Activated CD4-positive, alpha-beta T cell treated with anti-CD3 and anti-CD28 coated beads, Interleukin-2, amount 10 ng/mL, durations not matched to agents 7 days and 5 days (primary cell): ENCODE measurements at places on chromosomes 6 and 20.

DNA sequence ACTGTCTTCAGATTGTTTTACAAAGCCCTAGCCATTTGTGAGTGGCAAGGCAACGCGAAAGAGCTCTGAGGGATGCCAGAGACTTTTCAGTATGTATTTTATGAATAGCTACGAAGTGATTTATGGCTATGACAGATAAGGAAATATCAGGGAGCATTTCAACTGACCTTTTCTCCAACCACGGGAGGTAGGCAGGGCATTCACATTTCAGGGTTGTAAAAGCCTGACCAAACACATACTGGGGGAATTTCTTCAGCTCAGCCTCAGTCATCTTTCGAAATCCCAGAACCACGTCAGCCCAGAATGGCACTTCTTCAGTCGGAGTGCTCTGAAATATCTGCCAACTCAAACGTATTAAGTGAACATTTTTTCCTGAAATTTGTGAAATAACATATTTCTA lies 10.8 kb downstream of the DDO start:
- DNase-seq, result no peak

DNA sequence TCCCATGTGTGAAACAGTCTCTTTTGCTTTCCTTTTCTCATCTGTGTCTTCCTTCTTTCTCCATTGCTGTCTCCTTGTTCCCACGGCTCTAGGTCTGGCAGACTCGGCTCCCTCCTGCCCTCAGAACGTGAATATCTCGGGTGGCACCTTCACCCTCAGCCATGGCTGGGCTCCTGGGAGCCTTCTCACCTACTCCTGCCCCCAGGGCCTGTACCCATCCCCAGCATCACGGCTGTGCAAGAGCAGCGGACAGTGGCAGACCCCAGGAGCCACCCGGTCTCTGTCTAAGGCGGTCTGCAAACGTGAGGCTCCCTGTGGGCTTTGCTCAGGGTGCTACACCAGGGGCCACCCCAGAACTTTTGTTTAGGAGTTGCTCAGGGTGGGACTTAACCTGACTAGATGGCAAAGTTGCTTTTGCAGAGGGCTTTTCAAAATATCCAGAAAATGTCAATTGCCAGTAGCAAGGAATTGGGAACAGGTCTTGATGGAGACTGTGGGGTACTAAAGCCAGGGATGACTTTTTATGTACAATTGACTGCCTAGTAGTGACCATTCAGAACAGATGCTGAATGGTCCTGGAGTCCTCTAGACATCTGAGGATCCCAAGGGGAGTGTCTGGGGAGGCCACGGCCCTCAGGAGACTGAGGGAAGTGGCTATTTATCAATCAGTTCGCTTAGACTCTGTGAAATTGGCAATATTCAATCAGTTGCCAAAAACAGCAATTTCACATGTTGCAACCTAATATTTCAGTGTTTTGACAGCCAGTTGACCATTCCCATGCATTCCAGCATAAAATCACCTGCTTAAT lies 550 bp downstream of the C2 start:
- DNase-seq, result no peak

- DNase-seq, result no peak
Measured at GRCh38 chr6:155974811-155975323, 519.2 kb upstream of the NOX3 start.

GRCh38 chr6:116388924-116389323 lies 18.2 kb downstream of the DSE start:
- no peak for DNase-seq

DNA sequence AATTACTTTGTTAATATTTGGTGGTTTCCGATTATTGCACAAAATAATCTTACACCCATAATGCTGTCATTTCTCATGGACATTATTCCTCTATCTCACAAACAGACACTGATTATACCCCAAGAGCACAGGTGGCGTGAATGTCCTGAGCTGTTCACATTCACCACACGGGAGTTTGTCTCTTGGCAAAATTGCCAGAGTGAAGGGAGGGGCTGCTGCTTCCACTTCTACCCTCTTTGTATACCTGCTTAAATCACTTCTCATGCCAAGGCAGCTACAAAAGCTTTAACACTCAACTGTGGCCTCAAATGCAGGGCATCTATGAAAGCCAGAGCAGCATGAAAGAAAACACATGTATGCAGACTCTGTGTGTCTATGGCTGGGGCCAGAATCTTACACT lies 41.9 kb upstream of the SLA2 start:
- no peak for DNase-seq

- DNase-seq, result no peak
Measured at GRCh38 chr6:35451354-35452182, 570 bp upstream of the FANCE start.

DNA sequence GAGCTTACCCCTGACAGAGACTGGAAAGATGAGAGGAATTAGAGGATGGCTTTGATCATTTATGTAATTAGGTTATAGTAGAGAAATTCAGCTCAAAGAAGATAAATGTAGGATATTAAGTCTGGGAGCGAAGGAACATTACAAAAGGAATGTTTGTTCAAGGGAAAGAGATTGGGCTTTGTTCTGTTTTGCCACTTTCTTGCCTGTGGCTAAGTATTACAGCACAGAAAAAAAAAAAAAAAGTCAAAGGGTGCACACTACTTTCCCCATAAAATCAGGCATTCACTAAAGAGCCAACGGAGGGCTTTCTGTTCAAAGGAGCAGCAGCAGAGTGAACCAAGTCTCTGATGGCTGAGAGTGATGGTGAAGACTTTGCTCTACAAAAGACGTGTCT lies 5.0 kb upstream of the HDDC2 start:
- no peak for DNase-seq

- no peak for DNase-seq
Measured at GRCh38 chr20:24693466-24694156, 224.2 kb downstream of the SYNDIG1 start.

- peak; percentile 81 for DNase-seq
Measured at GRCh38 chr6:28355743-28356665, 6.3 kb downstream of the ZKSCAN3 start.

DNA sequence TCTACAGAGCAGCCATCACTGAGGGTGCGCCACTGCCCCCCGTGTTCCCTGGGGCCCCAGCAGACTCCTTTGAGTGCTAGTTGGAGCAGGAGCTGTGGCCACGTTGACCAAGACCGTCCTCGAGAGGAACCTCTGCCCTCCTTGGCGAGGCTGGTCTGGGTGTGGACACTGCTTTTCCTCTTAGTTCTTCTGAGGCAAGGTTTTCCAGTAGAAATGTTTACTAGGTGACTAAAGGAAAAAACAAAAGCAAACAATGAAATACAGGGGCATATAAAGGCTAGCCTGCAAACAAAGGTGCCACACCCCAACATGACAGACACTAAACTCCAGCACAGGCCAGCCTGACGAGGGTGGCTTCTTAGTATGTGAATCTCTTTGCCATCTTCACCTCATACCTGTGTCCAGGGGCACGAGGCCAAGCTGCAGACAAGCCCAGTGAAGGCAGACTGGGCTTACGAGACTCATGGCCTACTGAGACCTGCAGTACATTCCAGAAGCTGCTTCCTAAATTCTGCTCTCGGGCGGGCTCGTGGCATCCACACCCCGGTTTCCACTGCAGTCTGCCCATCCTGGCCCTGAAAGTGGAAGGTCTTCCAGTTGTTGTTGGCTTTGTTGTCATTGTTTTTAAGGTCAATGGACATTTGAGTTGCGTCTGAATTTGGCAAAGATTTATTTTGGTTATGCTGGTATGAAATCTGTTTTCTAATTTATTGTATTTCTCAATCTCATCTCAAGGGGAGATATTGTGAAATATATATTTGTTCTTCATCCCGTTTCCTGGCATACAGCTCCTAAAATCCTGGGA lies 39.2 kb downstream of the FAM50B start:
- no peak for DNase-seq

- DNase-seq, result no peak
Measured at GRCh38 chr6:108157234-108157980, 8.4 kb upstream of the NR2E1 start.

- DNase-seq, result peak; percentile 60
Measured at GRCh38 chr6:137341681-137342195, 122.6 kb upstream of the IFNGR1 start.

- DNase-seq, result no peak
Measured at GRCh38 chr6:146860583-146860982, 261.8 kb downstream of the ADGB start.

DNA sequence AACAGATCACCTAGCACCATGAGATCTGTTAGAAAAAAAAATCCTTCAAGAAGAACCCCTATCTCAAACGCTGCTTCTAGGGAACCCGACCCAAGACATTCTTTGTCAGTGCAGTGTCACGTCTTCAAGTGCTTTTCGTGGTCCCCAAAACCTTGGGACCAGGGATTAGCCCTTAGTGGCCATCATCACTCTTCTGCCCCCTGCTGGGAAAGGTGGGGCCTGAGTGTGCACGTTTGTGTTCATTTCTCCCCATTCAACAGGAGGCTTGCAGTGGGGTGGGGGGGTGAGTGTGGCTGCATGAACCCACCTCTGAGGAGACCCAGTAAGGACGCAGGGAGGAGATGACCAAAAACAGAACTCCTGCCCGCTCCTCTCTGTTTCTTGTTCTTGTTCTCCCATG lies 218.2 kb upstream of the RNF24 start:
- no peak for DNase-seq

- DNase-seq, result no peak
Measured at GRCh38 chr20:31974951-31975487, 7.1 kb downstream of the XKR7 start.

- no peak for DNase-seq
Measured at GRCh38 chr6:74208239-74208638, 512.2 kb downstream of the CD109 start.

DNA sequence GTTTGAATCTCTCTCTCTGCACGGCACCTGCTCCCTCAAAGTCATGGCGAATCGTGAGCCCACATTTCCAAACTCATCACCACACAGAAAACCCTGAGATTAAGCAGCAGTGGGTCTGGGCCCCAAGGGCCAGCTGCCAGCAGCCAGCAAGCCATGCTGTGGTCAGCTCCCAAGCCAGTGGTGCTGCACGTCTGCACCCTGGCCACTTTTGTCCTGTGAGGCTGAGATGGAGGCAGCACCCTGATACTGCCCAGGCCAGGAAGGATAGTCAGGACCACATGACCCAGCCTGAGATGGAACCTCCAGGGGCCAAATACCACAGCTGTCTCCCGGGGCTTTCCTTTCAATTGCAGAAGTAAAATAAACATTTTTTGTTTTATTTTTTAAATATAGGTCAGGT lies 93.9 kb downstream of the PRND start:
- no peak for DNase-seq

DNA sequence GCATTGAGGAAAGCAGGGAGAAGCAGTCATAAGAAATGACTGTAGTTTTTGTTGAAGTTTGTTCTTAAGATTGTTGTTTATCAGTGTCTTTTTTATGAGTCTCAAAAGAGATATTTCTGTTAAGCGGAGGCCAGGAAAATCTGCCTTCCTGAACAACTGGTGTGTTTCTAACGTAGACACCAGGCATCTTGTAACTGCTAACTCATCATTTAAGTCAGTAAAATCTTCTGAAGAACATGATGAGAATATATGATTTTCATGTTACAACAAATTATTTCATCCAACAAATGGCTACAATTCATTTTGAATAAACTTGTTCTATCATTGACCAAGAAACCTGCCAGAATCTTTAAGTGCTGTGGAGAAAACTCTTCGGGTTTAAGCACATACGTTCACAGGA lies 84.0 kb downstream of the RPS12 start:
- no peak for DNase-seq

DNA sequence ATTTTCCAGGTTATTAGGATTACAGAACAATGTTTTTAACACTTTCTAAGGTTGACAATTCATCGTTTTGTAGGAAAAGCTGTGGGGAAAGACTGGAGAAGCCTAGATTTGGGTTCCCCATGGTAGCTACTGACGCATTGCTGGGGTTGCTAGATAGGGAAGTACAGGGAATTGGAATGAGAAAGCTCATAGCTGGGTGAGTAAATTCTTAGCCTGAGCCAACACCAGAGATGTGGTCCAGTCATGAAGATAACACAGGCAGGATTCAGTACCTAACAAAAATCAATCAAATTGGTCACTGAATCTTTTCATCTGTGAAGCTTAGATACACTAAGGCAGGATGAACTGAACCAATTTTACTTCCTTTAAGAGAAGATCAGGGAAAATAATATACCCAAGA lies 35.7 kb downstream of the RIN2 start:
- DNase-seq, result no peak

DNA sequence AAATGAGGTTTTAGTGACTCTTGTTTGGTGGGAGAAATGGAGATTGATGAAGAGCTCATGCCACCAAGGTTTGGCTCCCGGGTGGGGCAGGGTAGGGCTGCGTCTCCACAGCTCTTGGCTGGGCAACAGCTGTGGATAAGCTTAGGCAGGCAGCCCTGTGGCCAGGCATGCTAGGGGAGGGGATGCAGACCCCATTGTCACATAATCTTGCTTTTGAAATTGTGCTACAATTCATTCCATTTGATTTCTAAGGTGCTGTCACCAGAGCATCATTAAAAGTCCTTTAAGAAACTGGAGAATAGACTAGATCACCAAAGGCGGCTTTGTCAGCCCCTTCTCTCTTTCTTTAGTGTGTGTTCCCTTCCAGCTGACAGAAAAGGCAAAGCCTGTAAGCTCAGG lies 574.2 kb upstream of the JAG1 start:
- DNase-seq, result no peak

DNA sequence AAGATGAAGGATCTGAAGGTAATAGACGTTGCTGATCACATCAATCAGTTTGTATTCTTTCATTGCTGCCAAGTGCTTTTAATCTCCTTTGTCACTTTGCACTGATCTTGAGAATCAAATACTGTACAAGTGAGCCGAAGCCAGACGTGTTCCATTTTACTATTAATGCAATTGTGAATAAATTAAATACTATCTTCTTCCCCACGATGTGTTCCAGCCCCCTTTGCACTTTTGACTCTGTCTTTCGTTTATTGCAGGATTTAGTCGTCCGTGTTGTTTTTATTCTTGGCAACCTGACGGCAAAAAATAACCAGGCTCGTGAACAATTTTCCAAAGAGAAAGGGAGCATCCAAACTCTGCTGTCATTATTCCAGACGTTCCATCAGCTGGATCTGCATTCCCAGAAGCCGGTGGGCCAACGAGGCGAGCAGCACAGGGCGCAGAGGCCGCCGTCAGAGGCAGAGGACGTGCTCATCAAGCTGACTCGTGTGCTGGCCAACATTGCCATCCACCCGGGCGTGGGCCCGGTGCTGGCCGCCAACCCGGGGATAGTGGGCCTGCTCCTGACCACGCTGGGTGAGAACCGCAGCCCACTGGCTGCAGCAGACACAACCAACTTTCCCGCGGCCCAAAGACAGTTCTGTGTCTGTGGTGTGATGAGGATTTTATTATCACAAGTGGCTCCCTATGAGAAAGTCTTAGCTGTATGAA lies 104.7 kb downstream of the ARMC2 start:
- no peak for DNase-seq

- DNase-seq, result no peak
Measured at GRCh38 chr6:147820520-147820919, 312.0 kb downstream of the SAMD5 start.

- no peak for DNase-seq
Measured at GRCh38 chr20:50704971-50705370, 13.6 kb upstream of the RIPOR3 start.

- DNase-seq, result no peak
Measured at GRCh38 chr20:38201356-38201755, 36.3 kb upstream of the TGM2 start.

GRCh38 chr6:169184419-169184818 lies 69.2 kb downstream of the THBS2 start:
- DNase-seq, result no peak

- DNase-seq, result peak; percentile 69
Measured at GRCh38 chr6:117449549-117450439, 24.1 kb upstream of the ROS1 start.
